ENCODE measurements at places on chromosomes 3 and 15.
A peak's percentile ranks its signal among the peaks of the same experiment; 100 is the strongest.

DNA sequence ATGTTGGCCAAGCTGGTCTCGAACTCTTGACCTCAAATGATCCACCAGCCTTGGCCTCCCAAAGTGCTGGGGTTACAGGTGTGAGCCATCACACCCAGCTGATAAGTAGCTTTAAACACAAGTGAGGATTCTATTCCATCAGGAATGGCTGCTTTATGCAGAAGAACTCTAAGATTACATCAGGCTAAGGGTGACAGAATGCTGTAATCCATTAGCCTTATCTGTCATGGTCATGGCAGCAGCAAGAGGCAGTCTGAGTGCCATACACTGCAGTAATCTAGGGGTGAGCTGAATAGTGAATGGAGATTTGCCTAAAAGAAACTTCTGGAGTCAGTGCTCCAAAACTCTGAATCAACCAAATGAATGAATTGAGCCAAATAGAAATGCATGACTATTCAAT, 39.6 kb downstream of the LIPC start:
- no peak for DNase-seq

GRCh38 chr15:89404023-89404422, 69.4 kb upstream of the POLG start:
- DNase-seq, result no peak

- DNase-seq, result no peak
Observed at GRCh38 chr15:40069178-40070165, 30.5 kb upstream of the SRP14 start.

DNA sequence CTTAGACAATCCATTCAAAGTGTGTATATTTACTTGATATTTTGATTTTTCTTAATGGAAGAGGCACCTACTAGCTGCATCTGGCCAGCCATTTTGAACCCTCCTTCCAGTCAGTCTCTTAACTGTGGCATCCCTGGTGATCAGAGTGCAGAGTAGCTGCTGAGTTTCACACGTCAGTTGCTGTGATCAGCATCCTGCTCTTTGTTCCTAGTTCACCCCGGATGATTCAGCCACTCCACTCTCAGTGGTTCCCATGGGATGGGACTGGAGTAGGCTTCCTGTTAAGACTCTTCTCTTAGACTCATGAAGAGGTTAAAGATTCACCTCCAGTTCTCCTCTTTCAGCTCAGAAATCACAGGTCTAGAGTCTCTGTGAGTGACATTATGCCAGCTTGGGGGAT, 75.8 kb downstream of the STXBP5L start:
- DNase-seq, result no peak

- DNase-seq, result no peak
Observed at GRCh38 chr3:111762537-111762936, 96.5 kb upstream of the PHLDB2 start.

DNA sequence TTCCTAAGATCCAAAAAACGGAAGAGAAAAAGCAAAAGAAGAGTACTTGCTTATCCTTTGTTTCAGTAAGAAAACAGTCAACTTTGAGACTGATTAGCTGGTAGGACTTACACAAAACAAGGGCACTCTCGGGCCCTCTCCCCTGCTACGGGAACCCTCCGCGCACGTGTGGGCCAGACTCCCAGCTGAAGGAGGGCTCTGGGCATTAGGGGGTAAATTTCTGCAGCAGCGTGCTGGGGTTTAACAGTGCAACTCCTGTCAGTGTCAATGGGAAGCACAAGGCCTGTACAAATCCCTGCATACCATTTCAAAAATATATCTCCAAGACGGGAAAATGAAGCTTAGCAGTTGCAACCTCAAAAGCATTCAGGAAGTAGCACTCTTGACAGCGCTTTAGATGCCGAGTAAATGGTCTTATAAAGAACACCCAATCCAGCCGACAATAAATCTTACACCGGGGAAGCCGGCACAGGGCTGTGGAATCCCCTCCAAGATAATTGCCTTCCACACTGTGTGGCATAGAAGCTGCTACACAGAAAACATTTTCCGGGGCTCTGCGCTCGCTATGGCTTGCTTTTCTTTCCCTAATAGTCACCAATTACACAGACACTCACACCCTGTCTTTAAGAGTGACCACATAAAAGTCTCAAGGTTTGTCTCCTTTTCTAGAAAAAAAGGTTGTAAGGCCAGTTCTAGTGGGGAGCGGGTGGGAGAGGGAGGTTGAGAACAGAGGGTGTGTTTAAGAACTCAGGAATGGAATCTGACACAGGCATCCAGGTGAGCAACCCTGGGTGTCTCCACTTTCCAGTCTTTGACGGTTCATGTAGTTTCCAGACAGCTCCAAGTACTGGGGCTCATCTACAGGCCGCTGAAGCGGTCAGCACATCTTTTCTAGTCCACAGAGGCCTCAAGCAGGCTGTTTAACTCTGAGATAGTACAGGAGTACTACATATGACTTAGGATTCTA, 512.7 kb downstream of the FOXP1 start:
- DNase-seq, result no peak

GRCh38 chr3:25582242-25582641, 82.5 kb downstream of the TOP2B start:
- no peak for DNase-seq

DNA sequence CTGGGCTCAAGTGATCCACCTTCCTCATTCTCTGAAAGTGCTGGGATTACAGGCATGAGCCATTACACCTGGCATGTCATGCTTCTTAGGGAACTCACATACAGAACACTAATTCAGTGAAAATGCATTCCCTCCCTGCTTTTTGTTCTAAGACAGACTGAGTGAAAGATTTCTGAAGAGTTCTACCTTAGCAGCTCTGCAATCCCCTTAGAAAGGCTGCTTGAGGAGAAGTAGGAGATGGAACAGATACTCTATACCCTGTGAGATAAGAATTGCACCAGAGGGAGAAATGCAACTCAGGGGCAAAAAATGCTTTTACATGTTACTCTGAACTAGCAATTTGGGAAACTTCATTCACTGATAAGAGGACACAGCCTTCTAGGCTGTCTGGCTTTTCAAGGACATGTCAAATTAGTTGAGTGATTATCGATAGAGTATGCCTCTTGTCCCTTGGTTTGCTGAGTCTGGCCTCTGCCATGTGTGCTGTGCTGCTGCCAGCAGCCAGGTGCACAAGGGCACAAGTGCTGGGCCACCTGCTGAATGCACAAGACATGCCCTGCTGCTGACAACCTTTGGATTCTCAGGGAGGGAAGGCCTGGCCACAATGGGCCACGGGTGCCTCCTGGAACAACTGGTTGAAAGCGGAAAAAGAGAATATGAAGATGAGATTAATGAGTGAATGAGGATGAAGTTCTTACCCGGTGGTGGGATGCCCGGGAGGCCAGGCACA, 17.8 kb downstream of the UQCC5 start:
- no peak for DNase-seq

DNA sequence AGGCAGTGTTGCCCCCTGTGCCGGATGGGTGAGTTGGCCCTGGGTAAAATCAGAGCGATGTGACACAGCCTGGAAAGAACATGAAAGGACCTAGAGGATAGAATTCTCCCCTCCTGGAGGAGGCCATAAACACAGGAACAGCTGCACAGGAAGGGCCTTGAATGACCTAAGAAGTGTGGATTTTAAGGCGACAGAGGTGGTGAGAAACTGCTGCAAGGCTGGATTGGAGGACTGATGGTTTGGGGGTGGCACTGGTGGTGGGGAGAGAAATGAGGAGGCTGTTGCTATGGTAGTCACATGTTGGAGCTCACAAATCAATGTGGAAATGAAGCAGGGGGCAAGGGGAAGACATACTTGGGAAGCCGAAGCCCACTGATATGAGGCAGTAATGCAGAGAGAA, 13.8 kb downstream of the XIRP1 start:
- DNase-seq, result no peak

DNA sequence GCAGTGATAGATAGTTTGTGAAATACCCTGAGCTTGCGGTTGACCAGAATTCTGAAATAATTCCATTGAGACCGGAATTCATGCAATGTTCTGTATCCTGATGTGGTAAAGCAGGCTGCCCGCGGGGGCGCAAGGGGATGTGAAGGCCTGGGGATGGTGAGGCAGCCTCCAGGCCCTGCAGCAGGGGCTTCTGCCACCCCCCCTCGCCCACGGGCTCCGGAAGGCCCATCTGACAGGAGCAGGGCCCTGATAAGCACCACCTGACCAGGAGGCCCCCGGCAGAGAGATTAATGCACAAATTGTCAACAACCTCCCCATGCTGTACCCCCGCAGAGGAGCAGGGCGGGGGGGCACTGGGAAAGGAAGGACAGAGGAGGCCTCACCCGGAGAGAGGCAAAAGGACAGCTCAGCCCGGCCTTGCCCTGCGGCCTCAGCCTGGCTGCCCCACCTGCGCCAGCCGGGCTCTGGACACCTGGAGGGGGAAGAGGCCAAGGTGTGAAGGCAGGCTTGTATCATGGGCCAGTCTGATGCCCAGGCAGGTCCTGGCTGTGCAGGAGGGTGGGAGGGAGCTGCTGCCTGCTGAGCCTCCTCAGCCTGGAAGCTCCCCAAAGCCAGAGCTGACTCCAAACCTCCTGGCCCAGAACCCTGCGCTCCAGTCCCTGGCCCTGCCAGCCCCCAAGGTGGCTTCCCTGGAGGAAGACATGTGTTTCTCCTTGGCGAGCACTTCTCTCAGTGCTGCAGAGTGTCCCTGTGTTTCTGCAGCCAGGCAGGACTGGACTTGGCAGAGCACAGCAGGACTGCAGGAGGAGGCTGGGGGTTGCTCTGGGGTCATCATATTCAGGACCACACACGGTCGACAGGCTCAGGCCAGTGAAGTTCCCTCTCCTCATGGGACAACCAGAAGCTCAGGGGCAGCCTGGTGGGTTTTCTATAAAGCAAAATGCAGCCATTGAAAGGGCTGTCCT, 46.5 kb downstream of the RPN1 start:
- DNase-seq, result no peak

GRCh38 chr15:52653431-52653964, 25.7 kb downstream of the ATOSA start:
- no peak for DNase-seq

GRCh38 chr15:85019815-85020590, 38.3 kb downstream of the PDE8A start:
- no peak for DNase-seq

GRCh38 chr15:99492716-99493115, 73.1 kb upstream of the MEF2A start:
- DNase-seq, result no peak

DNA sequence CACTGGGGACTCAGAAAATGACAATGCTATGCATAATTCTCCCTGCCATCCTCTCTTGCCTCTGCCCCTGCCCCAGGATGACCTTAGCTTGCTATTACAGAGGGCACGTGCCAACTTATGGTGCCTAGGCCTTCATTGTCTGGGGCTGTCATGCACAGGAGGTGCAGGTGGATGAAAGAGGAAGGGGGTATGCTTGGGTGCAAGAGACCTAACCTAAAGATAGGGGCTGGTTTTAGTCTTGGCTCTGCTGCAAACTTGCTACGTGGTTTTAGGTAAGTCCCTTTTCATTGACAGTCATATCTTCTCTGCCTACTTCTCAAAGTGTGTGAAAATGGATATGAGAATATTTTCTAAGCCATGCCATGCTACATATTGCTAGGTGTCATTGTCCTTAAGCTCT, 161.3 kb downstream of the EPHB1 start:
- DNase-seq, result no peak

- DNase-seq, result peak; percentile 6
Observed at GRCh38 chr3:151838574-151839312, 24.8 kb downstream of the AADAC start.

DNA sequence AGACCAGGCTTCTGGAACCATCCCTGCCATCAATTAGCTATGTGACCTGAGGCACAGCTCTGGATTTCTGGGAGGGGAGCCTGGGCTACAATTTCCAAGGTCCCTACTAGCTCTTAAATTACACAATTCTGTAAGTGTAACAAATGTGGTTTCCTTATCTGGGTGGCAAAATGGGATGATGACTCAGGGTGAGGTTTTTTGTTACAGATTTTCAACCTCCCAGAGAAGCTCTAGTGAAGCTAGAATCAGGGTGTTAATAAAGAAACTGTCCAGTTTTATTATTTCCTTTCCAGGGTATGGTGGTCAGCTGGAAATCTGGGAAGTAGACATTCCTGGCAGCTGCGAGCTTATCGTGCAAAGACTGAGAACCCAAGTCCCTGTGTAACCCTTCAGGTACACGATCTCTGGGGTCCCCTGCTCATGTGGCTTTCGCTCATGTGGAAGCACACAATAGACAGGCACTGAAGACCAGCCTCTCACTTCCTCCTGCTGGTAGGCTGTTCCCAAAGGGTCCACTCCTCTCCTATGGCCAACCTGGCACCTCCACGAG, 7.3 kb downstream of the RAB27A start:
- DNase-seq, result no peak

GRCh38 chr15:99645951-99646350, 80.2 kb downstream of the MEF2A start:
- DNase-seq, result no peak

- DNase-seq, result no peak
Observed at GRCh38 chr3:143605233-143605950, 242.9 kb downstream of the SLC9A9 start.

DNA sequence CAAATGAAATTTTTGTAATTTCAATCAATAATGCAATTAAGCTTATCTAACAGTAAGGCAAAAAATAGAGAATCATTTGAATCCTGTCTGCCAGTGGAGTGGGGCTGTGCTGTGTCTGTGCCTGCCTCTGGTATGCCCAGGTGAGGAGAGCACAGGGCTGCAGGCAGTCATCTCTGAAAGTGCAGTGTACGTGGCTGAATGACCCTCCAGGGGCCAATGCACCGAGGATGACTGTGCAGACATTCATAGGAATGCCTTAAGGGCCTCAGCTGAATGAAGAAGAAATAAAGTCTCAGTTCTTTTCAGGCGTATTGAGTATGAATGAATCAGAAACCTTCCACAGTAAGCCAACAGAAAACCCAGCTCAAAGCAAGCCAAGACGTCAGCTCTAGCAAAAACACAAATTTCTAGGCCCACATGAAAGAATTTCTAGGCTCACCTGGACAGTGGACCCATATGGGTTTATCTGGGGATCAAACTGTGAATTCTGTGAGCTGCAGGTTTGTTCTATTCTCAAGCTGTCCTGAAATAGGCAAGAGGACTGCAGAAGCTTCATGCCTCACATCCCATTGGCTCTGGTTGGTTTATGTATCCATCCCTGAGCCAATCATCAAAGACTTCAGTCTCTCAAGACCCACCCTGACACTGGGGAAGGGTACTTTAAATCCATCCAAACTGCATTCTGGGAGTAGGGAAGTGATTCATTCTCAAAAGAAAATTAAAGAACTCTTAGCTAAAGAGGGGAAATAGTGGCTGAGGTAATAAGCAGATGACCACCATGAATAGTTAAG, 123.4 kb downstream of the SSR3 start:
- no peak for DNase-seq

DNA sequence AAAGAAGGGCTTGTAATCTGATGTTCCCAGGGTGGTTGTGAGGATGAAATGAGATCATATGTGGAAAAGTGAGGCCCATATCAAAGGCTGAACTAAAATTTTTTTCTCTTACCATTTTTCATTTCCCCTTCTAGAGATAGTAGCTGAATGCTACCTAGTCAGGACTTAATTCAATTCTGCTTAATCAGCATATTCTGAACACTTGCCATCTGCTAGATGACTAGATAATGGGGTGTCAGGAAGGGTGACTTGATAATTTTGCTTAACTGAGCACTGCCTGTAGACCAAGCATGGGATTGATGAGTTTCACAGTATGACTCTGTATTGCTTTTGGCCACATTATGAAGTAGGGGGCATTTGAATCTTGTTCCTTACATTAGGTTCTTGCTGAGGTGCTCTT, 136.2 kb downstream of the CHST2 start:
- DNase-seq, result no peak

GRCh38 chr3:134326126-134326525, 48.1 kb downstream of the AMOTL2 start:
- no peak for DNase-seq
